ENCODE measurements at places on chromosomes 5 and 9.

DNA sequence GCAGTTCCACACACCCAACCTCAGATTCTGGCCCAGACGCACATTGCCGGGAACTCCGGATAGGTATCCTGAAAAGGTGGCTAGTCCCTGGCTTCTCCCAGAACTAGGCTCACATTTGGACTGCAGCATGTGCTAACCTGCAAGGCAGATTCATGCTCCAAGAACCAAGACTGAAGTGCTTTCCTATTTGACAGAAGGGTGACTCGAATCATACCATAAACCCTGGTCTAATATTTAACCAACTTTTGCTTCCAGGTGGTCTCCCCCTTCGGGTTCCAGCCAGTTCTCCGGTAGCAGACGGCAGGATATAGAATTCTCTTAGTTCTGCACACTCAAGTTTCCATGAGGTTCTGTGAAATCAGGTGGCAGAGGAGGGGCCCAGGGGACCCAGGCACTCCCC is 7.6 kb downstream of the PTGES start:
- DNase-seq = no peak

GRCh38 chr9:75168270-75169178 is 80.2 kb downstream of the OSTF1 start:
- no peak for DNase-seq

DNA sequence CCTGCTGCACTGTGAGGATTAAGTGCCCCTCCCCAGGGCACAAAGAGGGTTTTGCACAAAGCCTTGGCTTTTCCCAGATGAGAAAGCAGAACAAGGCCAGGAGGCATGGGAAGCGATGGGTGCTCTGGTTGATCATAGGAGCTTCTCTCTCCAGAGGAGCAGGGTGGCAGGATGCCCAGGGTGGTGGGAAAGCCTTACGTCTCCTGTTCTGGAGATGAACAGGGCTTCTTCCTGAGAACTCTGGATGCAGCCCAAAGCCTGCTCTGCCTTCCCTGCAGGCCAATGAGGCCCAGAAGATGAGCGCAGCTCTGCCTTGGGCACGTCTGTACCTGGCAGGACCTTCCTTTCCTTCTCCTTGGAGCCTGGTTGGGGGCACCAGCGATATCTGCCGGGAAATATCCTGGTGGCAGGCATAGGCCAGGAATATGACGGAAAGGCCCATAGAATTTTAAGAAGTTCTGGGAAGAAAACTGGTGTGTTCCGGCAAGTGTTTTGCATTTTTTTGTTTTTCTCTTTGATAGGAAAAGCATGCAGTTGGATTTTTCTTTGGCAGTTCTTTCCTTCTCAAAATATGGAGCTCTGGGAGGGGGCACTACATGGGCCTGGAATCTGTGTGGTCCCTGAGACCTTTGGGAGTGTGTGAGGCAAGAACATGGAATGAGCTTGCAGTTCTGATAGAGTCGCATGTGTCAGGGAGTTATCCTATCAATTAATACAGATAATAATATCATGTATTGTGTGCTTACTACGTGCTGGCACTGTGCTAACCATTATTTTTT is 253.2 kb upstream of the KLF4 start:
- DNase-seq = no peak

DNA sequence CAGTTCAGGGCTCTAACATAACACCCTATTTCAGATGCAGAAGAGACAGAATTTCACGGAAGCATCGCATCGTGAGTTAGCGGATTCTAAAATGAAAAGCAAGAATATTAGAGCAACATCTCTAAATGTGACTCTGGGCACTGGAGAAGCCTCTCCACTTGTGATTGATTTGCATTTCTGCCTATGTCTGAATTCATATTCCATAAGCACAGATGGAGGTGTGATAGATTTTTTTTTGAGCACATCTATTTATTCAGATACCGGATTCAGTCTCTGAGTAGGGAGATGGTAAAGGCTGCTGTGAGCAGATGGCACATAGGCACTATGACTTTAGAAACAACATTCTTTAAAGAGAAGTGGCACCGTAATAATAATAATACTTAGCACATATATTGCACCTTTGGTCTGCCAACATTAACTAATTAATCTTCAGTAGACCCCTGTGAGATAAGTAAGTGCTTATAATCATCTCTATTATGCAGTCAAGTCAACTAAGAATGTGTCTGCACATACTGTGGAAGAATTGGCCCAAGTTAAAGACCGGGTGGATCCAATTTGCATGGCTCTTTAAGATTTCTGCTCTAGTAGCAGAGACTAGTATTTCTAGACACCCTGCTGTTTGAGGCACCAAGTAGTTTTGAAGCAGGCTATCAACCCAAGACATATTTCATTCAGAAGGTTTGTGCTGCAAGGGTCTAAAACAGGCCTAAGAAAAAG is 685.0 kb downstream of the CETN3 start:
- DNase-seq = no peak

- no peak for DNase-seq
Measured at GRCh38 chr5:112641515-112642110, 96.1 kb upstream of the APC start.

DNA sequence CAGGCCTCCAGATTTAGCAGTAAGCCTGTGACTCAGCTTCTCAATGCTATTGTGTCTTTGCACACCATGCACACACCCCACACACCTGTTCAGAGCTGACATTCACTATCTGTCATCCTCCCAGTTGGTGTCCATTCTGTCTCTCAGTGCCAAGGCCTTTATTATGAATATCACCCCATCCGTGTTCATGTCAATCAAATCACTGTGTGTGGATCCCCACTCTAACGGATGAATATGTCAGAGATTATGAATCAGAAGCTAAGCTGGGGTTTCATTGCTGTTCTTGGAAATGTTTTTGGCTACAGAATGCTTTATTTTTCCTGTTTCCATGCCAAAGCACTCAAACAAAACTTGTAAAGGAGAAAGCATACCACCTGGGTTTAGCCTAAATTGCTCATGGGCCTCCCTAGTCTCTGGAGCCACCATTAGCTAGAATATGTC is 9.4 kb upstream of the MAMDC2 start:
- no peak for DNase-seq

DNA sequence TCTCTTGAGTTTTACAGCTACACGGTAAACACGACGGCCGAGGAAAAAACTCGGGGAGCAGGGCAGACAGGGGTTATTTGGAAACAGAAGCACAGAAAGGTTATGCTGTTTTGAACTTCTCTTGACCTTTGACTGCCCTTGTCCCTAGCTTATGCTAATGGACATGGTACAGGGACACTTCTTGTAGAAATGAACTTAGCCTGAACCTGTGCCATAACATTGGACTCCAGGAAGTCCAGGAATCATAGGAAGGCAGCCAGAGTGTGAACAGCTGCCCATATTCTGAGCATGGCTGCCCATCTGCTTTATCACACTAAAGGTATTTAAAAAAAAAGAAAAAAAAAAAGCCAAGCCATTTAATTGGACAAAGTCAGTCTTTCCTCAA is 46.1 kb downstream of the NR6A1 start:
- no peak for DNase-seq

GRCh38 chr5:175464074-175464941 is 14.1 kb upstream of the SFXN1 start:
- peak; percentile 38 for DNase-seq

DNA sequence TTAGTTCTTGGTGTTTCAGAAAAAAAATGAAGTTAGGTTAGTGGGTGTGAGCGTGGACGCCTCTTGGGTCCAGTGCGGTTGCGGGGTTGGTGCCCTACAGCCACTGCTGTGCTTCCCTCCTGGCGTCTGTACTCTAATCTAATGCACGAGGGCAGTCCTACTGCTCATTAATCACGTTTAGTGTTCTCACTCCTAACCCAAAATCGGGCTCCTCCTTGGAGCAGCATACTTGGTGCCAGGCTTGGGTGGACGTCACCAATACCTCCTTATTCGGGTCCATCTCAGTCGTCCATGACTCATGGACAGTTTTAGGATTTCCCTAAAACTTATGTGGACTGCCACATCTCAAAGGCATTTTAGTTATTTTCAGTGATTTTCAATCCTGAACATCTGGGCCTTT is 41.6 kb downstream of the TRIO start:
- no peak for DNase-seq

DNA sequence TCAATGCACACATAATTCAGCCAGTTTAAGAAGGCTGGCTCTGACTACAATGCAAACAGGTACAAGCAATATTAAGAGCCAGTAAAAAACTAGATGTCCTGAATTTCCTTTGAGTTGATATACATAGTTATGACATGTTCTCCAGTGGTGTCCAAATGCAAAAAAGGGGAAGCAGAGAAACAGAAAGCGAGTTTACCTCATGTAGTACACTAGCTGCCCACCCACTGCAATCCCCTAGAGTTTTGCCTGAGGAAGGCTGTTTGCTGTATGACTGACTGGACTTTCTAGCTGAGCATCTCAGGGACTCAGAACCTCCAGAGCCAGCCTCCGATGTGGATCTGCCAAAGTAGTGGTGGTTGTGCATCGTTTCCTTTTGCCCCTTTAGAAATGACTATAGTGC is 44.8 kb upstream of the SLC1A3 start:
- DNase-seq = no peak

DNA sequence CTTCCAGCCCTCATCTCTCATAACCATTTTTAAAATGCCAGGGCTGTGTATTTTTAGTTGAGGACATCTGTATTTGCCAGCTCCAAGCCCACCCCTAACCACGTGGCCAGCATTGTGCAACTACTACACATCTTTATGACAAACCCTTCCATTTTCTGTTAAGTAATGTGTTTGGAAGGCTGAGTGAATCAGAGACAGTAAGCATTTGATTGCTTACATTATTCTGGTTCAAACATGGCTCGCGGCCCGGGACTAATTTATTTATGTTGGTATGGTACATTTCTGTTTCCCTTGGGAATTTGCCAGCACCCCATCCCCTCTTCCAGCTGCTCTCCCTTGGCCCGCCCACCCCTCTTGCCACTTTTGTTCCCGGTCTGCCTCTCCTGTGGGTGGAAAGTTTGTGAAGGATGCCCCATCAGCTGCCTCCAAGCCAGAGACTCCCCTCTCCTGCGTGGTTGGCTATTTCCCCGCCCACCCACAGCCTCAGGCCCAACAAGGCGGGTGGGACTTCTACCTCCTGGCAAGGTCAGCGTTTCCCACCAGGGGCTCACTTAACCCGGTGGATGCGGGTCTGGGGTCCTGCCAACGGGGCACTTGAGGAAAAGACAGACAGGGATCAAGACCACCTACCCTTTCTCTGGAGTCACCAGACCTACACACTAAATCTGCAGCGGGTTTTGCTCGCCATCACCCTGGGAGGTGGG is 162.2 kb downstream of the HSD17B3 start:
- DNase-seq = no peak

- no peak for DNase-seq
Measured at GRCh38 chr9:125852386-125852785, 105.2 kb downstream of the PBX3 start.

DNA sequence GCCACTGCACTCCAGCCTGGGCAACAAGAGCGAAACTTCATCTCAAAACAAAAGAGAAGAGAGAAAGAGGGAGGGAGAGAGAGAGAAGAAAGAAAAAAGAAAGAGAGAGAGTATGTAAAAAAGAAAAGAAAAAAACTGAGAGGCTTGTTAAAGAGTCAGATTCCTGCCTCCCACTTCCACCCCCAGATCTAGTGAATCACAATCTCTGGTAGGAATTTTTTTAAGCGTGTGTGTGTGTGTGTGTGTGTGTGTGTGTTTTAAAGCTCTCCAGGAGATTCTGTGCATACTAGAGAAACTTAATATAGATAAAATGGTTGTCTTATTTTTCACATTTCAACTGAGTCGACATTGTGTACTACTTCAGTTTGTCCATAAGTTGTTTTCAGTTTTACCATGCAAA is 32.0 kb downstream of the SAR1B start:
- DNase-seq = no peak

- DNase-seq = no peak
Measured at GRCh38 chr5:55572020-55572419, 37.3 kb upstream of the PLPP1 start.

DNA sequence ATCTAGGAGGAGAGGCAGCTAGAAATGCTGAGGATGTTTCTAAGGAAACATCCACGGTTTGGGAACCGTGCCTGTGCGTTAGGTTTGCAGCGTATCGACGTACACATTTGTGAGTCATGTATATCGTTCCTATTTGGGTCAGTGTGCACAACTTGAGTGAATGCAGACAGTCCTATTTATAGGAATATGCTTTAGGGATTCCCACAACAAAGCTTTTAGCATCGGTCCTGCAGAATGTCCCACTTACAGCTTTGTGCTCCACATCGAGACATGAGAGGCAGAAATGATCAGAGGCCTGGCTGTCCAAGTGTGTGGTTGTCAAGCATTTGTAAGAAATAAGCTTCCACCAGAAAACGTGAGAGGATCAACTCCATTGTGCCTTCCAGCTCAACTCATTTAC is 1282.7 kb upstream of the WWC1 start:
- DNase-seq = no peak

DNA sequence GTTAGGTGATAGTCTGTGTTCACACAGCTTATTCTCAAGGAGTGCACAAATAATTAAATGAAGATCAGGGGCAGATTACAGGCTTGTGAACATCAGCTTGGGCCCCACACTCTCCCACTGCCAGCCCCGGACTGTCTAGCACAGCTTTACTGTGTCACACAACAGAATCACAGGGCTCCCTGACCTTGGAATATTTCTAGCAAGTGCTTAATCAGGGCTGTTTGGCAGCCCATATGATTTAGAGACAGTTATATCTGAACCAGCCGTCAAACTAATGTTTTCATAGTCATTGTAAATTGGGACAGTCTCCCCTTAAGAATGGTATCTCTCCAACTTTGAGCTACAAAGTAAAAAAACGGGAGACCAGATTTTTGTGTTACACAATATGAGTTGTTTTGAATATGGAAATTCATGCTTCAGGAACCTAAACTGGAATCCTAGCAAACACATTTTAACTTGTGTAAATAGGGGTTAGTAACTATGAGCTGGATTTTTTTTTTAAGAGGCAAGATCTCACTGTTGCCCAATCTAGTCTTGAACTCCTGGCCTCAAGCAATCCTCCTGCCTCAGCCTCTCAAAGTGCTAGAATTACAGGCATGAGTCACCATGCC is 517.6 kb downstream of the BNC2 start:
- no peak for DNase-seq

DNA sequence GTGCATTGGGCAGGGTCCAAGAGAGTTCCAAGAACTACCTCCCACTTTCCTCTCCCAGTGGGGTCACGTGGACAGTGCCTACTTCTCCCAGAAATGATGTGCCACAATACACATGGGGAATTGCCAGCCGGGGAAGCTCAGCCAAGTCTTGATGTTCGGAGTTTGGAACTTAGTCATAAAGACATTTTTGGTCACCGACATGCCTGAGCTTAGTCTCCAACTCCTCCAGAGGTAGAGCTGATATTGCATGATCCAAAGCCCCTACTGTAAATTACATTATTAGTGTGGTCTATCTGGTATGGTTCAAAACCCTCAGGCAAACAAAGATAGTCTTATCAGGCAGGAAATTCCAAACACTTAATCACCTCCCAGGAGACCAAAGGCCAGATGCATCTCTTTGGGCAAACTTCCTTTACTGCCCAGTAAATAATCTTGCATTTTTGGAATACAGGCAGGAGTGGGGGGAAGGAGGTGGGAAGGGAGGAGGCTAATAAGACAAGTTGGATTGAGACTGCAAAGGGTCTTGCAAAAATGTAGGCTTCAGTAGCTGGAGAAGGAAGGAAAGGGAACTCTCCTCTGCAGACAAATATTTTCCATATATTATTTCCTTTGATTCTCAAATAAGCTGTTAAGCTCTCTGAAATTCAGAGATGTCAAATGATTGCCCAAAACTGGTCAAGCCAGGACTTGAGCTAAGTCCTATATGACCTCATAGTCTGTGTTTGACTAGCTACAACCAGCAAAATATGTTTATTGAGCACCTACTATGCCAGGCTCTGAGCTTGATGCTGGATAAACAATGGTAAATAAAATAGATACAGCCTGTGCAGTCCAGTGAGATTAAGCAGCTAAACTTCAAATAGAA is 99.4 kb downstream of the DRD1 start:
- no peak for DNase-seq

GRCh38 chr5:172293054-172293744 is 9.6 kb upstream of the UBTD2 start:
- DNase-seq = peak; percentile 73
